GM18507 (cell line): ENCODE measurements at places on chromosomes 6 and 20.

DNA sequence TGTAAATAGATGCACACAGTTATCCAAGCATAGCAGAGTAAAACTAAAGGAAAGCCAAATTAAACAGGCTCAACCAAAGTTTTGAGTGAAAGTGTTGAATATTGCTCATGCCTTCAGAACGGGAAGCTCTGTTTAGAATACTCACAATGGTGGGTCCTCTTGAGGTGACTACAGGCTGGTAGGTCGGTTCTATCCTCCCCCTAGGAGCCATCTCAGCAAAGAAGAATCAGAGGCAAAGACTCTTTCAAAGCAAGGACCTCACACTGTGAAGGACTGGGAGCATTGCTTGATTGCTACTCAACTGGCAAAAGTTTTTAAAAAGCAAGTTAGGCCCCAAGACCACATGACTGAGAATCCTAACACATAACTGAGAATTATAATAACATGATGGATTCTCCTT is 88.4 kb upstream of the JAG1 start:
- DNase-seq = no peak

DNA sequence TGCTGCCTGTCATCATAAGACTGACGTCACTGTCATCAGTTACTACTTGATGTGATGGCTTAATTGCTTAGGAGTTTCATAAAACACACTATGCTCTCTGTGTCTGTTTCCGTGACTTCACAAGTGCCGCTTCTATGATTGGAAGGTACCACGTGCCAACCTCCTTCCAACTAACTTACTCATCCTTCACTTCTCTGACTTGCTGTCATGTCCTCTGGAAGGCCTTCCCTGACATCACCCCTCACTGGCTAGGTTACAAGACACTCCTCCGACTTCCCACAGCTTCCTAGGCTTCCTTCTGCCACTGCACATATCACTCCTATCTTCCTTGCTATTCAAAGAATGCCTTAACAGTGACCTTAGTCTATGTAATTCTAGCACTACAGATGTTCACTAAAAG is 20.4 kb downstream of the SERINC3 start:
- DNase-seq = no peak

DNA sequence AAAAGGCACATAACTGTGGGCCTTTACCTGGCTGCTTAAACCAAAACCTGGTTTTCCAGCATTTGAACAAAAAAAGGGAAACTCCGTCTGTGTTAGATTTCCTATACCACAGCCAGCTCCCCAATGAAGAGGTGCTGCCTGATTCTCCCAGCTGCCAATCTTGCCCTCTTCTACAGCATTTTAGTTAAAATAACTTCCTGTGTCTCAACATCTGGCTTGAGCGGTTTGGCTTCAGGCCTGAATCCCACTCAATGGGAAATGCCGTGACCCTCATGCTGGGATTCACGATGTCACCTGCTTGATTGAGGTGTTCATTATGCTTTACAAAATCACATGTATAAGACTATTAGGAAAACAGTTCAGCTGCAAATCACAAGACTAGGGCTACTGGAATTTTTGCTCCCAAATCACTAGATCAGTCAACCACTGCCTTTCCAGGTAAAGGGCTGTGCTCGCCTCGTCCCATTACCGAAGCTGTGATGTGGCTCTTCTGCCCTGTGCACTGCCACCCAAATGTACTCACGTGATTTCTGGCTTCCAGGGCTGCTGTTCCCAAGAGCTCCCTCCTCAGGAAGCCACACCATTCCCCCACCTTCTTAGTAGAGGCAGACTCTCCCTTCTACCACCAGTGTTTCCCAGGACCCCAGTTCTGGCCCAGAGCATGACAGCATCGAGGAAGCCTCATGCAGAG is 94.6 kb downstream of the PSMG4 start:
- DNase-seq = no peak

DNA sequence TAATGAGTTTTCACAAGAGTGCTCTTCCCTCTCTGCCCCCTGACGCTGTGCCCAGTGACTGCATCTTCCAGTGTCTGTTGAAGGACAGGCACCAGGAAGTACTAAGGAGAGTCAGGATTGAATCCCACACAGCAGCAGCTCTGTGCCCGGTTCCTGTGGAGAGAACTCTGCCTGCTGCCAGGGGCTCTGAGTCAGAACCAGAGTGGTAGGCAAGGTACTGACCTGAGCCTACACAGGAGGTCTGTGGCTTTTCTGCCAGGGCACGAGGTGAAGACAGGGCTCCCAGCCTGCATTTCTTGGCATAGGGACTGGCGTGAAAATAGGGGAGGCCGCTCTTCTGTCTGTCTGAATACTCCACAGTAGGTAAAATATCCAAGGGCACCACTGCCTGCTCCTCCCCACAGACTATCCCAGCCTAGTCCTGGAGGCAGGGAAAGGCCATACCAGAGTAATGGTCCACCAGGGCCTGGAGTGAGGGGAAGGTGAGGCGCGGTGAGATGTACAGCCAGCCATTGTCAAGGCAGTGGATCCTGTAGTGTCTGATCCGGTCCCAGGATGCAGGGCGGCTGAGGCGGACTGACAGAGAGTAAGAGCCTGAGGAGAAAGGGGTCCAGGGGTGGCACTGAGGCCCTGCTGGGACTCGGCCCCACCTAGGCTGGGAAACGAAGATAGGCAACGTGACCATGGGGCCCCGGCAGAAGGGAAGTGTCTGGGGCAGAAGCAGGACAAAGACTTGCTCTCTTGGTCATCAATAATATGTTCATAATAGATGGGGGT is 9.4 kb downstream of the RAB5IF start:
- DNase-seq = no peak

DNA sequence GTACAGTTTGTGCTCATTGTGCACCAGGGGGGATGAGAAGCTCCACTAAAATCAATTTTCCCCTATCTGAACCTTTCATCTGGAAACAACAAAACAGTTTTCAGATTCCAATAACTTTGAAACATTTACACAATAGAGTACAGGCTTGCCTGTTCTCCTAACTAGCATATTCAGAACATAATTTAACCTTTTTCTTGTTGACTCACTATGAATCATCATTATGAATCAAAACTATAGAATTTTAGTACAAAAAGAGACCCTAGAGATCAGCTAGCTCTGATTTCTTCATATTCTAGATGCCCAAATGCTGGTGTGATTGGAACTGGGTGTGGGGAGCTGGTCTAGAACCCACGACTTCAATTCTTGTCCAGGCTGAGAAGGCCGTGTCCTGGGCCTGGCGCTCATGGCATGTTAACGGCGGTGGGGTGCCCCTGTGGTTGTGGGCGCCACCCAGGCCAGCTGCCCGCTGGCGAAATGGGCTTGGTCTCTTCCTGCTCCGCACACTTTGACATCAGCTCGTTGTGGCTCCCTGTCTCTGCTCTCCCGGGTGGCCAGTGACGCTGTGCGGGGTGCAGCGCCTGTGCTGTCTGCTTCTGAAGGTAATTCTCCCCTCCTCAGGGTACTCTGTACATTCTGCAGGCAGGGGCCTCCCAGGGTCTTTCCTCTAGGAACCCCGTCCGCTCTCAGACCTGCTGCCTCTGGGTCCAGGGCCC is 29.9 kb upstream of the AGPAT4 start:
- no peak for DNase-seq
